Esophagus squamous epithelium (tissue), 5 donors: ENCODE measurements at places on chromosomes 13 and 19. TPM values are rescaled to one million over a fixed set of nuclear protein-coding genes. Genes with fewer than 3 reads are reported as not detected.

GRCh38 chr13:66657165-66657881 lies 572.8 kb downstream of the PCDH9 start:
- H3K27ac ChIP-seq = no peak overlapping the region
- H3K27me3 ChIP-seq = no peaks in the 10 kb centered on the region
- H3K4me1 ChIP-seq = no peaks in the 10 kb centered on the region
- no peaks in the 10 kb centered on the region for H3K36me3 ChIP-seq
- DNase-seq = no peak
- H3K4me3 ChIP-seq = no peak overlapping the region

GRCh38 chr13:106263801-106264200 lies 271.7 kb downstream of the EFNB2 start:
- H3K27ac ChIP-seq = no peak overlapping the region
- no peak for DNase-seq
- no peak overlapping the region for H3K4me3 ChIP-seq
- H3K27me3 ChIP-seq = no peaks in the 10 kb centered on the region
- H3K36me3 ChIP-seq = no peaks in the 10 kb centered on the region
- no peaks in the 10 kb centered on the region for H3K4me1 ChIP-seq

- H3K36me3 ChIP-seq = no peaks in the 10 kb centered on the region
- no peaks in the 10 kb centered on the region for H3K27me3 ChIP-seq
- no peak overlapping the region for H3K4me3 ChIP-seq
- H3K27ac ChIP-seq = no peak overlapping the region
- no peak for DNase-seq
Measured at GRCh38 chr13:23965346-23965745, 68.0 kb upstream of the C1QTNF9B start.

DNA sequence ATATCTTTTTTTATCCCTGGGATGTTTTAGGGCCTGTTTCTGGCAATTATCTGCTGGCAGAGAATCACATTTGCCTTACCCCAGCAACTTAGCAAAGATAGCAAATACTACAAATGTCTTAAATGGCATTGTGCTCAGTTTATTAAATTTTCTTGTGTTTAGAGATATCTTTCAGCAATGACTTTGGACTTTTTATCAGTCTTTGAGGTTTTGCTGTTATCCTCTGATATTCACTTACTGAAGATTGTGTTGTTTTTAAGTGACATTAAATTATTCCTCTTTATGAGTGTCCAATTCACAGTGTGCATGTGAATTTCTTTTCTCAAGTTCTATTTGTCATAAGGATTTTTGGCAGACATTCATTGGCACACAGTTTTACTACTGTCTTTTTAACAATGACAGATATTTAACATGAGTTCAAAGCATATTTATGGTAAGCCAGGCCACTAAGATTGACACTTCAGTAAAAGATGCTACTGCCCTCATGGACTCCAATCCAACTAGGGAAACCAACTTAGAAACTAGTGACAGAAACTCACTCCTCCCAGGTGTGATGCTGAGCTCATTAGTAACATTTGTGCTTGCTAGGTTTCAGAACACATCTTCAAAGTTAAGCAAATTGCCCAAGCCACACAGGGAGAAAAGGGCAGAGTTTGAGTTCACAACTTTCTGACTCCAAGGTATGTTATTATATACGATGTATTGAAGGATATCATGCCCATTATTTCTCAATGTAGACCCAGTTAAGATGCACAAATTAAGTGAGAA lies 481.9 kb downstream of the GPC6 start:
- no peak overlapping the region for H3K27ac ChIP-seq
- H3K36me3 ChIP-seq = no peaks in the 10 kb centered on the region
- no peaks in the 10 kb centered on the region for H3K27me3 ChIP-seq
- no peaks in the 10 kb centered on the region for H3K4me1 ChIP-seq

- no peaks in the 10 kb centered on the region for H3K27me3 ChIP-seq
- no peaks in the 10 kb centered on the region for H3K36me3 ChIP-seq
- H3K4me3 ChIP-seq = no peak overlapping the region
- H3K27ac ChIP-seq = no peak overlapping the region
- DNase-seq = no peak
Measured at GRCh38 chr13:51629491-51630287, 45.4 kb downstream of the WDFY2 start.

DNA sequence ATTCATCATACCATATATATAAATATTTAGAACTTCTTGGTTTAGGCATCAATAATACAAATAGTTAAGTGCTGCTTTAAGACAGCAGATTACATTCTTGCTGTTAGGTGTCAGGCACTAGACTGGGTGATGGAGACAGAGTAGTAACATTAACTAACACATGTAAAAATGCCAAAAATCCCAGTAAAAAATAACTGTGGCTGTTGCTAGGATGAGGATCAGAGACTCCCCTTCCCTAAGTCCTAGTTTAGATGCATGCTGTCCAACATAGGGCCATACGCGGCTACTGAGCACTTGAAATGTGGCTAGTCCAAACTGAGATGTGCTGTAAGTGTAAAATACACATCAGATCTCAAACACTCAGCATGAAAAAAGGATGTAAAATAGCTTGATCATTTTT lies 94.7 kb downstream of the CDADC1 start:
- no peak overlapping the region for H3K27ac ChIP-seq
- H3K4me3 ChIP-seq = no peak overlapping the region
- H3K36me3 ChIP-seq = peaks cover 4% of the 10 kb centered on the region
- DNase-seq = no peak
- peaks cover 7% of the 10 kb centered on the region for H3K4me1 ChIP-seq
- no peaks in the 10 kb centered on the region for H3K27me3 ChIP-seq

DNA sequence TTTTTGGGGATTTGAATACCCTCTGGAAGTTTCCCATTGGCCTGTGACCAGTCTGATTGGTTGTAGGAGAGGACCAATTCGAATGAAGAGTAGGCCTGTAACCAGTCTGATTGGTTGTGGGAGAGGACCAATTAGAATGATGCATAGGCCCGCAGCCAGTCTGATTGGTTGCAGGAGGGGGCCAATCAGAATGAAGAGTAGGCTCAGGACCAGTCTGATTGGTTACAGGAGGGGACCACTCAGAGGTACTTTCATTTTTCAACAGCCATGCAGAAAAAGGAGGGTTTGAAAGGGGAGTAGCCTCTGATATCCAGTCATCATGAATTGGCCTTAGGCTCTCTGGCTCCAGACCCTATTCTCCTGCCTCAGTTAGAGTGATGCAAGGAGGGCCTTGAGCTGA lies 30.4 kb upstream of the SLC1A5 start:
- H3K36me3 ChIP-seq = no peaks in the 10 kb centered on the region
- H3K4me1 ChIP-seq = peaks cover 43% of the 10 kb centered on the region
- no peak overlapping the region for H3K4me3 ChIP-seq

GRCh38 chr19:52138278-52138982 lies 1.3 kb downstream of the ZNF616 start:
- peaks cover 9% of the 10 kb centered on the region for H3K4me1 ChIP-seq
- H3K27me3 ChIP-seq = no peaks in the 10 kb centered on the region
- peak overlapping the region; percentile 98 for H3K27ac ChIP-seq
- DNase-seq = no peak
- H3K36me3 ChIP-seq = peaks cover 29% of the 10 kb centered on the region
- H3K4me3 ChIP-seq = peak overlapping the region; percentile 83

DNA sequence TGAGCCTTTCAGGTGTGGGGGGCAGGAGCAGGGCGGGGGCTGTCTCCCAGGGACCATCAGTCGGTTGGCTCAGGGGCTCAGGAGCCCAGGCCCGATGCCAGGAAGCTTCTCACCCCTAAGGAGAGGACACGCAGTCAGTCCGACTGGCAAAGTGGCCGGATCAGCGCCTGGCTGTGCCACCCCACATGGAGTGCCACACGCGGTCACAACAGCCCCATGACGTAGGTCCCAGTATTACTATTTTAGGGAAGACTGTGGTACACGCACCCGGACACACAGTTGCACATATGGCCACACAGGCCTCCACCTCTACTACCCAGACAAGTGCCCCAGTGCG lies 29.3 kb upstream of the GRTP1 start:
- H3K4me3 ChIP-seq = peak overlapping the region; percentile 62
- no peak for DNase-seq
- no peaks in the 10 kb centered on the region for H3K36me3 ChIP-seq
- H3K4me1 ChIP-seq = peaks cover 17% of the 10 kb centered on the region
- H3K27ac ChIP-seq = no peak overlapping the region

DNA sequence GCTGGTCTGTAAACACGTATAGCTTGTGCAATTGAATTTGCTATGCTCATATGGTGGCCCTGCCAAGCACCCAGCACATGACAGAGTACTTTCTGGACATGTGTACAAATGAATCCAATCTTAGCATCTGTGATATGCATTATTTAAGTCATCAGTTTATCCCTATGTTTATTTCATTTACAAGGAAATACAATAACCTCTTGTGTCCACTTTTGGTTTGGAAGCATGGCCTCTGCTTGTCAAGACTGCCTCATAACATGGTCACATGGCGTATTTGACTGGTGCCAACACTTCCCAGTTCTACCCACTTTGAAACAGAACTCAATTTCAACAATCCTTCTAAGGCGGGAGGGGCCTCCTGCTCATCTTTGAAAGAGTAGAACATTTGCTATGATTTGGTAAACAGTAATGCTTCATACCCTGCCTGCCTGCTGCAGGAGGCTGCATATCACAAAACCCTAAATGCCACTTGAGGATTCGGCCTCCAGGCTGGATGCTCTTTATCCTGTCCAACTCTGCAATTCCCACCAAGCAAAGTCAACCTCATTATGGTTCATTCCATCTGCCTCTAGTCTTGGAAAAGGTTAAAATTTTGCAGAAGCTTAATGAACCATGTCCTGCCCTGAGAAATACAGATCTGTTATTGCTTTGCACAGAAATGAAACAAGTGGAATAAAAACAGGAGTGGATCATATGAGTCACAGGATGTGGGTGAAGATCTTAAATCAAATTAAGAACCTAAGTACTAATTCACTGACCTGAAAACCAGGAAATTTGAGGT lies 151.3 kb downstream of the CYSLTR2 start:
- no peaks in the 10 kb centered on the region for H3K27me3 ChIP-seq
- no peak overlapping the region for H3K4me3 ChIP-seq
- H3K36me3 ChIP-seq = no peaks in the 10 kb centered on the region
- H3K4me1 ChIP-seq = no peaks in the 10 kb centered on the region

Gene UHRF1
- total RNA-seq = 12.2 TPM
